Midbrain (tissue), 1 donor: ENCODE measurements at places on chromosomes 3 and 15.

DNA sequence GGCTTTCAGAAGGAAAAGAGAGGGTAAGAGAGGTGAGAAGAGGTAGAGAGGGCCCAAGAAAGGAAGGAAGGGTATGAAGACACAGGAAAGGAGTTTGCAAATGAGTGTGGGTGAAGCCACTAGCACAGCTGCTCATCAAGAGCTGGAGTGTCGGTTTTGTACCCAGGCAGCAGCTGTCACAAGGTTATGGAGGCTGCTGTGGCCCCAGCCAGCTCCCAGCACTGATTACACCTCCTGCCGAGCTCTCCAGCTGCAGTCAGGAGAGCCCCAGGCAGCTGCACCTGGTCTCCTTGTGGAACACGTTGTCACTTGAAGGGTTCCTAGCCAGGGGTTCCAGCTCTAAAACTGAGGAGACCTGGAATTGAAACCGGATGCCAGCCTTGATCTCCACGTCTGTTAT, 60.4 kb upstream of the CHD2 start:
- no peak for DNase-seq

DNA sequence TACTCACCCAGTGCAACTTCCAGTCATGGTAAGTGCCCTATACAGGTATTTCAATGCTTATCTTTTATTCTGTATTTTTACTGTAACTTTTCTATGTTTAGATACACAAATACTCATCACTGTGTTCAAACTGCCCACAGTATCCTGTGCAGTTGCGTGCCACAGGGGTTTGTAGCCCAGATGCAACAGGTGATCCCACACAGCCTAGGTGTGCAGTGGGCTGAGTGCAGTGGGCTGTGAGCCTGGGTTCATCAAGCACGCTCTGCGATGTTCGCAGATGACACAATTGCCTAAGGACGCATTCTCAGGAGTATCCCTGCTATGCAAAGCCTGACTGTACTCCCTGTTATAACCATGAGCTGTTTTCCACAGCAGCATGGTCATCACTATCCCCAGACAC, 36.2 kb upstream of the VGLL4 start:
- no peak for DNase-seq

DNA sequence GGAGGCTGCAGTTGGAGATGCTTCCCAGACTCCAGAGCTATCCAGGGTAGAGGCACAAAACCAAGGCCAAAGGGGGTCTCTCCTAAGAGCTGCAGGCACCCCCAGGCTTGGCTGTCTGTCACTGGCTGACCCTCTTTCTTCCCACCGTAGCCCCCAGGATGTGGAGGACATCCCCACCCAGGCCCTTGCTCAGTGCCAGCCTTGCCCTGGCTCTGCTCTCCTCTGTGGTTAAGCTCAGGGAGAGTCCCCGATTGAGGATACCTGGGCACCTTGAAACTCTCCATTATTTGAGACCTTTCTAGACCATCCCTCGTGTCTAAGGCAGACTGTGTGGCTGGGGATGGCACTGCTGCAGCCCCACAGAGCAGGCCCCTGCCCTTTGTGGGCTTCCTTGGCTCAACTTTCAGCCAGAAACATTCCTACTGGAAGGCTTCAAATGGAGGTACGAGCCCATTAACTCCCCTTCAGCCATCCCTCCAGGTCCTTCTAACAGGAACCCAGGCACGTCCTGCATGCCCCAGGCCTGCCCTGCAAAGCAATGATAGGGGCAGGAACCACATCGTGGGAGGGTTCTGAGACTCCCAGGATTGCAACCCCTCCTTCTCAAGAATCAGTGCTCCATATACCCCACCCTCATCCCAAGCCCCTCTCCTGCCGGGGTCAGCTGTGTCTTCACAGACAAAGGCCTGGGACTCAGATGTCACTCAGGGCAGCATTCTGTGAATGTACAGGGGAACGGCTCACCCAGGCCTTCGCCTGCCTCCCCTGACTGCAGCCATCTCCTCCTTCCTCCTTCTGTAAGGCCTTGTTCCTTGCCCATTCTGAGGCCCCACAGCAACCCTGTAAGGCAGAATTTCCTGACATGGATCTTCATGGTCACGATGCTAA, 102.9 kb upstream of the ABHD17C start:
- DNase-seq, result no peak

DNA sequence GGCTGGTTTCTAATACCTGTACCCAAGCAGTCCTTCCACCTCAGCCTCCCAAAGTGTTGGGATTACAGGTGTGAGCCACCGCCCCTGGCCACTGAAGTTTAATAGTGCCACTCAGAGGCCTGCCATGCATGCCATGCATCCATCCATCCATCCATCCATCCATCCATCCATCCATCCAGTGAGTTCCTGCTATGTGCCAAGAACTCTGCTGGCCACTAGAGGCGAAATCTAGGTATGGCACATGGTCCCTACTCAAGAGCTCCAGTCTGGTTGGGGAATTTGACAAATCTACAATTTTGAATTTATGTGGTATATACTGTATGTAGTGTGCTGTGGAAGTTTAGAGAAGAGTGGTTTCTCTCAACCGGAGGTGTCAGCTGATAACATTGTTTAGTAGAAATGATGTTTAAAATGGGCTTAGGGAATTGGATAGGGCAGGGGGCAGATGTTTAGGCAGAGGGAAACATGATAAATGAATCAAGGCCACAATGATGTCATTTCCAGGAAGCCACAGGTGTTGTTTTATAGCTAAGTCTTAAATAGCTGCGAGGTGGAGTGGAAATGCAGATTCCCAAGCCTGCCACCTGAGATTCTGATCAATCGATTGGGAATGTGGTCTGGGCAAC, 384.4 kb upstream of the C2CD4B start:
- no peak for DNase-seq

DNA sequence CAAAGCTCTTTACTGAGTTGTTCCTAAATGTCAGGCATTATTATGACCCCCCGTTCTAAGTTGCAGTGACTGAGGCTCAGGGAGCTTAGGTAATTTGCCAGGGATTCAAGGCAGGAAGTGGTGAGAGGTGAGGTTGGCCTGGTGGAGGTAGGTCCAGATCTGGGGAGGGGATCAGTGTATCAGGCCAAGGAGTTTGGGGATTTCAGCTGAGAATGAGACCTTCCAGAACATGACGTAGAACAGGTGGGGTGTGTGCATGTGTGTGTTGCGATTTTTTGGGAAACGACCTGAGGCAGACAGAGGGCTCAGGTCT, 41.1 kb upstream of the MRPS22 start:
- DNase-seq, result no peak
